Naive B cell (primary cell): ENCODE measurements at places on chromosomes 16 and 17. TPM values are rescaled to one million over a fixed set of nuclear protein-coding genes. Genes with fewer than 3 reads are reported as not detected.
A peak's percentile ranks its signal among the peaks of the same experiment; 100 is the strongest.

- peaks cover 65% of the 10 kb centered on the region for H3K36me3 ChIP-seq
- no peak for DNase-seq
- H3K4me1 ChIP-seq, result no peaks in the 10 kb centered on the region
- H3K27me3 ChIP-seq, result no peaks in the 10 kb centered on the region
- H3K4me3 ChIP-seq, result no peak overlapping the region
- H3K27ac ChIP-seq, result no peak overlapping the region
Measured at GRCh38 chr16:22336581-22336980, 37.8 kb downstream of the CDR2 start.

DNA sequence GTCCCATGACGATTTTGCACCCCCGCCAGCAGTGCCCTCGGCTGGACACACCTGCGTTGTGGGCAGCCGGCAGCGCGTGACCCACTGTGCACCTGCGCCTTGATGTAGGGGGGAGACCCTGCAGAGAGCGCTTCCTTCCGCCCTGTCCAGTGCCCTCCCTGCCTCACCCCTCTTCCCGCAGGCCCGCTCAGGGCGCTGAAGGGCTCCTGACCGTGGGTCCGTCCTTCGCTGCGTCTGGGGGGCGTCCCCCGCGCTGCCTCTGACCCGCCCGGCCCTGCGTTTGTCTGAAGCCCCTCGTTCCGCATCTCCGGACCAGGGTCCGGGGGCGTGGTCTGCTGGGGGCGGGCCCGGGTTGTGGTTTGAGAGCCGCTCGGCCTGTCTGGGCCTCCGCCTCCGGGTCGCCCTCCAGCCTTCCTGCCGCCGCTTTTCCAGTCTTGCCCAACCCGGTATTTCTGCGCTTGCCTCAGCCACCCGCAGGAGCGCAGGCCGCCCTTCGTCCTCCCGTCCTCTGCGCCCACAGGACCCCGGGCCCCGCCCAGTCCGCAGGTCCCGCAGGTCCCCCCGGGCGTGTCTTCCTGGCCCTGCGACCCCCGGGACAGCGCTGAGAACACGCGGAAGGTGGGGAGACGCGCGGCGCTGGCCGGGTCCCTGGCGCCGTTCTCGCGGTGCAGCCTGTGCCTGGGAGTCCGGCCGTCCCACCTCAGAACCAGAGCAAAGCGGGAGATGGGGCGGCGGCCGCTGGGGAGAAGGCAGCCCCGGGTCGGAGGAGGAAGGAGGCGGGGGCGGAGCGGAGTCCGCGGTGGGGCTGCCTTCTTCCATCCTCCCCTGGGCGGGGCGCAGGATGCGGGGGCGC is 4.0 kb upstream of the IL17C start:
- peak overlapping the region; percentile 88 for H3K4me3 ChIP-seq
- H3K27ac ChIP-seq, result peak overlapping the region; percentile 86
- H3K4me1 ChIP-seq, result peaks cover 32% of the 10 kb centered on the region
- peak; percentile 58 for DNase-seq
- no peaks in the 10 kb centered on the region for H3K27me3 ChIP-seq
- no peaks in the 10 kb centered on the region for H3K36me3 ChIP-seq

DNA sequence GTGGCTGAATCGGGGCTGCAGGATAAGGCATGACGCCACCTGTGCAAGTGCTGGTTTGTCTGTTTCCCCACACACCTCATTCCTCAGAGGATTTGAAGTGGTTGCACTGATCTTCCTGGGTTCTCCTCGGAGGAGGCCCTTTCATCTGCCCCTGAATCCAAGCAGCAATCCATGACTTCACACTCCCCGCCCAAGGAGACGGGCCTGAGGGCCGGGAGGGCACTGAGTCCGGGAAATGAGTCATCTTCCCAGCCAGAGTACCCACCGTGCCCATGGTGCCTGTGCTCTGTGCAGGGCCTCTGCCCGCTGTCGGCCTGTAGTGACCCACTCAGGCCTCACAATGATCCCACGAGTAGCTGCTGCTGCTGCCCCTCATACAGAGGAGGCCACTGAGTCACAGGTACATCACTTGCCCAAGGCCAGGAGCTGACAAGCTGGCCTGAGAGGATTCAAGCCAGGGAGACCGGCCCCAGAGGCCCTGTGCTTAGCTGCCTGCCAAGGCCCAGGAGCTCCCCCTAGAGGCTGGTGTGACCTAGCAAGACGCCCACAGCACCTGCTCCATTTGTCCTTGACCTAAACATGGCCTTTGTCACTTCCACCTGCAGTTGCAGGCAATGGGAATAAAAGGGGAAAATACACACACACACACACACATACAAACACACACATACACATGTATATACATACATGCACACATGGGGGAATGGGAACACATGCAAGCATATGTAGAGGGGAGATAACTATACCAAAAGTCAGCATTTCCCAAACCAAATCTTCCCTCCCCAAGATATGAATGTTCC is 240.0 kb downstream of the C16orf95 start:
- H3K4me3 ChIP-seq, result no peak overlapping the region
- peaks cover 16% of the 10 kb centered on the region for H3K36me3 ChIP-seq
- DNase-seq, result no peak
- H3K27me3 ChIP-seq, result peaks cover 22% of the 10 kb centered on the region
- H3K27ac ChIP-seq, result no peak overlapping the region

EVI2A gene
- 19.7 TPM for polyA plus RNA-seq

- peak; percentile 38 for DNase-seq
- peak overlapping the region; percentile 99 for H3K27ac ChIP-seq
- H3K4me3 ChIP-seq, result peak overlapping the region; percentile 80
- peaks cover 39% of the 10 kb centered on the region for H3K4me1 ChIP-seq
- peaks cover 46% of the 10 kb centered on the region for H3K27me3 ChIP-seq
- peaks cover 9% of the 10 kb centered on the region for H3K36me3 ChIP-seq
Measured at GRCh38 chr17:76076146-76076764, 1.7 kb downstream of the GALR2 start.

DNA sequence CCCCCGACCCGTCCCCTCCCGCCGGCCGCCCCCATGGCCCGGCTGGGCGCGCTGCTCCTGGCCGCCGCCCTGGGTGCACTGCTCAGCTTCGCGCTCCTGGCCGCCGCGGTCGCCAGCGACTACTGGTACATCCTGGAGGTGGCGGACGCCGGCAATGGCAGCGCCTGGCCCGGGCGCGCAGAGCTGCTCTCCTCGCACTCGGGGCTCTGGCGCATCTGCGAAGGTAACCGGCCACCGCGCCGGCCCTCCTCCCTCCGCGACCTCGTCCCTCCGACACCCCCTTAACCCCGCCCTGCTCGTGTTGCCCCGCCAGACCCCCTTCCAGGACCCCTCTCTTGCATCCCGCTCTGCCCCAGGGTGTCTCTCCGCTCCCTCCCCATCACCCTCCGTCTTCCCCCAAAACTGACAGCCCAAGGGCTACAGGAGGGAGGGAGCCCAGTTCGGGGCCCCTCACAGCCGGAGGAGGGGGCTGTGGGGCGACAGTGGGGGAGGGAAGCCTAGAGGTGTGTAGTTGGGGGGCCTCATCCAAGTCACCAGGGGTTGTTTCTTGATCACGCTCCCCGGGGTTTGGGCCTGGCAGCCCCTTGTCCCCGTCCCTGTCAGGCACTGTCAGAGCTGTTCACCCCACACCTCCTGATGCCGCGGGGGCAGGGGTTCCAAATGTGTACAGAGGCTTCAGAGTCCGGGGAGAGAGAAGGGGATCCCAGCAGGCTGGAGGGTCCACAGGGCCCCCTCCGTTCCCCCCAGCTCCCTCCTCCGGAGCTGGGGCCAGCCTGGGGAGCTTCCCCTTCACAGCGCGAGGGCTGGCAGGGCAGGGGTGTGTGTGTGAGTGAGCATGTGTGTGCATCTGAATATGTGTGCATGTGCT is 794 bp downstream of the TMEM235 start:
- peaks cover 4% of the 10 kb centered on the region for H3K4me1 ChIP-seq
- no peak for DNase-seq
- peak overlapping the region; percentile 30 for H3K4me3 ChIP-seq
- no peak overlapping the region for H3K27ac ChIP-seq
- peaks cover 71% of the 10 kb centered on the region for H3K27me3 ChIP-seq

DNA sequence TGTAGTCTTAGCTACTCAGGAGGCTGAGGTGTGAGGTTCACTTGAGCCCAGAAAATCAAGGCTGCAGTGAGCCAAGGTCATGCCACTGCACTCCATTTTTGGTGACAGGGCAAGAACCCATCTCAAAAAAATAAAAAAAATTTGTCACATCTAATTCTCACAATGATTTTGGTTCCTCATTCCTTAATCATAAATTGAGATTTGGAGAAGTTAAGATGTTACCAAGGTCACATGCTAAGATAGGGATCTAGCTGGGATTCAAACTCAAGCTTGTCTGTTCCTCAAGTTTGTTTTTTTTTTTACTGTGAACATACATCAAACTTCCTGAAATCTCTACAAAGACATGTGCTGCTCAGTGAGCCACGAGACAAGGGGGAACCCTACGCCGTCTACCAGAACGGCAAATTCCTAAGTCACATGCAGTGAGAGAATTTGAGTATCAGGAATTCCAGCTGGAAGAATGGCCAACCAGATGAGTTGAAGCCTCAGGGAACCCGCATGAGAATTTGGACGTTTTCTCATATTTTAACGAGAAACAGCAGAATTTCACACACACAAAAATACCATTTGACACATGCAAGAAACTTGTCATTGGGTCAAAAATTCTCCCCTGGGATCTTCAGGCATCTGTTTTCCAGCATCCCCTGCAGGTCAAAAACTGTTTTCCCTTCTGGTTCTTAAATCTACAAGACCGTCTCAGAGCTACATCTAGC is 414.1 kb upstream of the GOT2 start:
- H3K4me3 ChIP-seq, result no peak overlapping the region
- no peak for DNase-seq
- H3K4me1 ChIP-seq, result no peaks in the 10 kb centered on the region
- no peak overlapping the region for H3K27ac ChIP-seq
- H3K27me3 ChIP-seq, result no peaks in the 10 kb centered on the region

DNA sequence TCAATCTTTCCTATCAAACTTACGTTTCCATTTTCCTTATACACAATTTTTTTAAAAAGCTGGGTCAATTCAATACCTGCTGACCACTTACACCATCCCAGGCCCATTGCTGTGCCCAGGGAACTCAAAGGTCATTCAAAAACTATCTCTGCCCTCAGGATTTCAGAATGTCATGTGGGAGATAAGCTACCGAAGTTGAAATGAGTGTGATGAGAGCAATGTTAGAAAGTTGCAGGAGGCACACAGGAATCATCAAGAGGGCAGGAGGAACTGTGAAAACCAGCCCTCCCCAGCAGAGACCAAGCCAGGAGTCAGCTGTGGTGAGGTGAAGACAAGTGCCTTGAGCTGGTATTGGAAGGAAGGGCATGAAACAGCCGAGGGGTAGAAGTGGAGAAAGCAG is 195.9 kb downstream of the HS3ST3A1 start:
- no peak overlapping the region for H3K4me3 ChIP-seq
- H3K27me3 ChIP-seq, result no peaks in the 10 kb centered on the region
- no peak overlapping the region for H3K27ac ChIP-seq
- H3K4me1 ChIP-seq, result no peaks in the 10 kb centered on the region
- H3K36me3 ChIP-seq, result no peaks in the 10 kb centered on the region

ZNF469 gene
- 0.15 TPM for polyA plus RNA-seq

SLC13A5 gene
- polyA plus RNA-seq, result not detected

DNA sequence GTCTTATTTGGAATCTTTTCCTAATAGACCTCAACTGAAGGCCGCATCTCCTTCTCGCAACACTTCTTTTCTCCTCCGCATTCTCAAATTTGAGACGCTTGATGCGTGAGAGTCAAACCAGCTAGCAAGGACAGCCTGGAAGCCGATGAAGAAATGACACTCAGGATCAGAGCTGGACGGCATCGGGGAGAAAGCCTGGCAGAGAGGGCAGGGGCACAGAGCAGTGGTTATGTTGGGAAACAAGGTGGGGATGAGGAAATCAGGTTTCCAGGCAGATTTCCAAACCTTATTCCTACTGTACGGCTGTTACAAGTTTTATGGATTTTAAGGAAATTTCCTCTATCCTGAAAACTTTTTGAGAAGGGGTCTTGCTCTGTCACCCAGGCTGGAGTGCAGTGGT is 164.6 kb upstream of the RPH3AL start:
- no peaks in the 10 kb centered on the region for H3K4me1 ChIP-seq
- DNase-seq, result no peak
- H3K27me3 ChIP-seq, result no peaks in the 10 kb centered on the region
- no peak overlapping the region for H3K27ac ChIP-seq
- peaks cover 18% of the 10 kb centered on the region for H3K36me3 ChIP-seq
- no peak overlapping the region for H3K4me3 ChIP-seq

DNA sequence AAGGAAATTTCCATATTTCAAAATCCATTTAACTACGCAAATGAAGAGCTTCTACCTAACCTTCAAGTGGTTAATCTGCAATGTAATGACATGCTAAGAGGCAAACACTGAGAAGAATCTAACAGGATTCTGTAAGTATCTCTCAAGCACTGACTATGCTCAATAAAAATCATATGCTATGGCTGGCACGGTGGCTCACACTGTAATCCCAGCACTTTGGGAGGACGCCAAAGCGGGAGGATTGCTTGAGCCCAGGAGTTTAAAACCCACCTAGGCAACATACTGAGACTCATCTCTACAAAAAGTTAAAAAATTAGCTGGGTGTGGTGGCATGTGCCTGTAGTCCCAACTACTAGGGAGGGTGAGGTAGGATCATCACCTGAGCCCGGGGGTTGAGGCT is 32.7 kb downstream of the GNA13 start:
- H3K27ac ChIP-seq, result peak overlapping the region; percentile 15
- no peaks in the 10 kb centered on the region for H3K36me3 ChIP-seq
- H3K27me3 ChIP-seq, result no peaks in the 10 kb centered on the region
- H3K4me1 ChIP-seq, result peaks cover 74% of the 10 kb centered on the region

CCL8 gene
- not detected for polyA plus RNA-seq

DNA sequence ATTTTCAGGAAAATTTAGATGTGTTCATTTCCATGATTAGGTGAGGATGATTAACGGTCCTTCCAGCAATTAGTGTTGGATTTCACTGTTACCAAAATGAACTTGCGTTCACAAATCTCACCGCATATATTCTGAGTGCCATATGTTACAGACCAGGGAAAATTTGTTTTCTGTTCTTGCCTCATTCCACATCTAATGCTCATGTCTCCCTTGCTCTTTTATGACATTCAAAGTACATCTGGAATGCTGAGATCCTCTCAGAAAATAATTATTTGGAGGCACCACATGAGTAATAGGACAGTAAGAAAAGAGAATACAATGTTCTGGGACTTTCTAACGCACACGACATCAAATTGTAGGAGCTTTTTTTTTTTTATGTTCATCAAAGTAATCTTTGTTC is 406.5 kb downstream of the SHISA9 start:
- no peak overlapping the region for H3K27ac ChIP-seq
- no peaks in the 10 kb centered on the region for H3K4me1 ChIP-seq
- H3K4me3 ChIP-seq, result no peak overlapping the region
- DNase-seq, result no peak

DNA sequence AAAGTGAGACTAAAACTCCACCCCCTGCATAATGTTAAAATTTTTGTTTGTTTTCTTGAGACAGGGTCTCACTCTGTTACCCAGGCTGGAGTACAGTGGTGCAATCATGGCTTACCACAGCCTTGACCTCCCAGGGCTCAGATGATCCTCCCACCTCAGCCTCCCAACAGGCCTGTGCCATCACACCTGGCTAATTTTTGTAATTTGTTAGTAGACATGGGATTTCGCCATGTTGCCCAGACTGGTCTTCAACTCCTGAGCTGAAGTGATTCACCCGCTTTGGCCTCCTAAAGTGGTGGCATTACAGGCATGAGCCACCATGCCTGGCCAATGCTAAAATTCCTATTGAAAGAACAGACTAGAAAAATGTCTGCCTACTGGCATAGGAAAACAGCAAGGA is 103.8 kb downstream of the TRIM37 start:
- no peak for DNase-seq
- no peaks in the 10 kb centered on the region for H3K27me3 ChIP-seq
- H3K4me1 ChIP-seq, result peaks cover 7% of the 10 kb centered on the region
- peak overlapping the region; percentile 81 for H3K27ac ChIP-seq

CCL1 gene
- polyA plus RNA-seq, result not detected

PRRT2 gene
- polyA plus RNA-seq, result not detected
